ENCODE measurements at places on chromosomes 2 and 18.
A peak's percentile ranks its signal among the peaks of the same experiment; 100 is the strongest.

GRCh38 chr2:200860092-200860795 is 4.2 kb downstream of the CLK1 start:
- peak; percentile 28 for DNase-seq

GRCh38 chr2:47720559-47720958 is 62.4 kb upstream of the MSH6 start:
- no peak for DNase-seq

GRCh38 chr2:230471074-230471473 is 55.1 kb downstream of the SP100 start:
- DNase-seq: no peak

DNA sequence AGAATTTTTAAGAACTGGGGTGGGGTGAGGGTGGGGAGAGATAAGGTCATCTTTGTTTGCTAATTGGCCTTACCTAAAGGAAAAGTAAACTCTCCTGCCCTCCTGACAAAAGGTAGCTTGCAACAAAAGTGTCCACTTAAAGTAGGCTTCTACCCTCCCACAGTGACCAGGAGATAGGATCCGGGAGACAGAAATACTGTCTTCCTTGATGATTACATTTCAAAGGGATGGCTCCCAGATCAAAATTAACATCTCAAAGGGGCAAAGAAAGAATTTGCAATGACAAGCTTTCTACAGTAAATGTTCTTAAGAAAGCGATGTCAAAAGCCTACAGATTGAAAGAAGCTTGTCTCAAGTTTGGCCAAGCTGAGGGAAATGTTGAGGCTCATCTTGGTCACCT is 775.3 kb downstream of the CPS1 start:
- no peak for DNase-seq

GRCh38 chr18:64111950-64112349 is 36.9 kb downstream of the LINC00305 start:
- DNase-seq: no peak

GRCh38 chr18:57441071-57441794 is 6.1 kb downstream of the ONECUT2 start:
- DNase-seq: no peak

- no peak for DNase-seq
These were observed 4.6 kb downstream of the GTF3C2 start for GRCh38 chr2:27351802-27352598.

- no peak for DNase-seq
These were observed 104.9 kb downstream of the STPG4 start for GRCh38 chr2:47050021-47050760.

GRCh38 chr2:118123561-118124232 is 35.4 kb downstream of the INSIG2 start:
- no peak for DNase-seq

- no peak for DNase-seq
These were observed 27.8 kb downstream of the TWIST2 start for GRCh38 chr2:238875471-238876231.

DNA sequence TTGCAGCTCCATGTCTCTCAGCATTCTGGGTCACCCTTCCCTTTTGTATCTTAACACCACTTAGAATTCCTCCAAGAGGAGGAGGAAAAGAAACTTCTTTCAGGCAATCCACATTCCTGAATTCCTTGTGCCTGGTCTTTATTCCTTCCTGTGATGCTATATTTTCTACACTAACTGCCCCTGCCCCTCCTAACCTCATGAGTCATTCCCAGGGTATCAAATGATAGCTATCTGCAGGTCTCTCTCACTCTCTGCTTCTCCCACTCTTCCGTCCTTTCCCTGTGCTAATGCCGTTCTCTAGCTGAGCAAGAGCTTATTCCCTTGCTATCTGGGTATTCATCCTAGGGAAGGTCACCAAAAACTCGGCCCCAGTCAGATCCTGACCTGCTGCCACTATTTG is 395.0 kb upstream of the TCF4 start:
- no peak for DNase-seq

DNA sequence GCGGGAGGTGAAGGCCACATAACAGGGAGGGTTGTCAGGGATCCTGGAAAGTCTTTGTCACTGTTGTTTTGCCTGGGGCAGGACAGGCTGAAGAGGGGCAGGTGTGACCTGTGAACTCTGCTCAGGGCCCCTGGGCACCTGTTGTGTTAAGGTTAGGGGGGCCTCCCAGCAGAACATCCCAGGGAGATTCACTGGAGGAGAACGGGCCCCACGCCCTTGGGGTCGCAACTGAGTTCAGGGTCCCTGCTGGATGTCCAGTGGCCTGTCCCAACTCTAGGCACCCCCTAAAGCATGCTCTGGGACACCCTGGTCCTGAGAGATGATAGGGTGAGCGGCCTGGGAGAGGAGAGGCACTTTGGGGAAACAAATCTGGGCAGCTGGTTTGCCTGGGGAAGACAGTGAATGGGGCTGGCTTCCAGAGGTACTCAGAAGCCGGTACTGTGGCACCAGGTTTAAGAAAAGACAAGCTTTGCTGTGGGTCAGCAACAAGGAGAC is 22.9 kb downstream of the GPR35 start:
- no peak for DNase-seq

DNA sequence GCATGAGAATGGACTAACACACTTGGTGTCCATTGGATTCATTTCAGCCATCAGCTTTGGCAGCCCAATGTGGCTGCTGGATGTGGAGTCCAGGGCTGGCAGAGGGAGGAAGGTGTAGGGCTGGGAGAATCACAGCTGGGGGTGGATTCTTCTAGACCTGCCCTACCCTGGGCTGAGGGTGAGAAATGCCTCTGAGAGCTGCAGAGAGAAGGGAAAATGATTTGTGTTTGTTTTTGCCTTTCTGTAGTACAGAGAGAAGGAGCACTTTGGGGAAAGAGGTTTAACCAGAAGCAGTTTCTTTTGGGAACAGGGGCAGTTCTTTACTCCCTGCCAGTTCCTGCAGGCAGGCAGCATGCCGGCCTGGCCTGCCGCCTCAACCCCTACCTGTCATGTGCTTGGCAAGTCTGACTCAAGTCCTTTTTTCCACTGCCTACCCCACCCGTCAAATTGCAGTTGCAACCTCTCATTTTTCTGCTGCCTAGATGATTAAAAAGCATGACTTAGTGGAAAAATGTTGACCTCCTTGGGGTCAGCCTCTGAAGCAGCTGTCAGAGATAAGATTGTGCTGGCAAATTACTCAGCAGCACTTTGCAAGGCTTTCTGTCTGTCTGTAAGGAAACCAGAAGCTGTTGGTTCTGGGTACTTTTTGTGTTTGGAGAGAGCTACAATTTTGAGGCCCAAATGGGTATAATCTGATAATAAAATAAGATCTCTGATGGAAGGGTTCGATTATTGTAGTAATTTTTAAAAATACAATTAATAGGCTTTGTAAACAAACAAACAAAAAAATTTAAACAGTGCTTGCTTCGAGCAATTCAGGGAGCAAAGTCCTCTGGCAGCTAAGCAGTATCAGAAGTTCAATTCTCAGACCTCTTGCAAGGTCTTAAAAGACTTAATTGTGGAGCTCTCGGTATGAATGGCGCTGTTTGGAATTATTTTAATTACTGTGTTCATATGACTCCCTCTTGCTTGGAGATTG is 21.7 kb downstream of the LBH start:
- DNase-seq: peak; percentile 73

DNA sequence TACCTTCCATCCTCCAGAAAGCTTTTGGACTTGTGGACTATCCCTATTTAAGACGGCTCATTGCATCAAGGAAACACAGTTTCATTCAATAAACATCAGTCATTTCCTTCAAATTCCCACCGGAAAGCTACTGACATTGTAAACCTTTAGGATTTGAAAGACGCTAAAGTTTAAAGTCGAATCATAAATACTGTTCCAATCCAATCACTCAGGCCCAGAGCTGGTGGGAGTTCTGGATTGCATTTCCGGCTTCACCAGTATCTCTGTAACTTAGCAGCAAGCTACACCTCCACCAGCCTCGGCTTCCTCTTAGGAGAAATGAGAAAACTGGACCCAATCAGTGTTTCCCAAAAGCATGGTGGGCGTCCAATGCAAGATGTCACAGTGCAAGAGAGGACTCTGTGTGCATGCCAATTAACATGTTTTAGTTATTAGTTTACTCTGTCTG is 1.6 kb downstream of the WDFY1 start:
- no peak for DNase-seq

- no peak for DNase-seq
These were observed 222.9 kb downstream of the PRKCE start for GRCh38 chr2:45874344-45874743.

GRCh38 chr2:204176306-204176705 is 239.7 kb downstream of the ICOS start:
- no peak for DNase-seq

- no peak for DNase-seq
These were observed 7.8 kb upstream of the ANXA4 start for GRCh38 chr2:69734035-69734611.

DNA sequence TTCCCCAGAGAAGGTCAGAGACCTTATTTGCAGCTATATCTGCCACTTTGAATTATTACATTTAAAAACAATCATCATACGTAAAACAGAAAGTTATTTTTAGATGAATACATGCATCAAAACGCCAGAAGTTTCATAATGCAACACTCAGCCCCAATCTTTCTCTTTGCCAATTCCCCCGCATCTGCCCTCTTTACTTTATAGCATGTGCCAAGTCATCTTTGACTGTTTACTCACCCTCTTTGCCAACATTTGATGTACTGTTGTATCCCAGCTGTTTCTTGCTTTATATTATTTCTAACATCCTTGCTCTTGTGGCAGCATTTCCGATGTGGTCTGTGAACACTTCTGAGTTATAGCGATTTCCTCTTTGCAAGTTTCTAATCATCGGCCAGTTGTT is 86.2 kb downstream of the CRIM1 start:
- DNase-seq: no peak
